ENCODE measurements at places on chromosomes 13 and 19.

DNA sequence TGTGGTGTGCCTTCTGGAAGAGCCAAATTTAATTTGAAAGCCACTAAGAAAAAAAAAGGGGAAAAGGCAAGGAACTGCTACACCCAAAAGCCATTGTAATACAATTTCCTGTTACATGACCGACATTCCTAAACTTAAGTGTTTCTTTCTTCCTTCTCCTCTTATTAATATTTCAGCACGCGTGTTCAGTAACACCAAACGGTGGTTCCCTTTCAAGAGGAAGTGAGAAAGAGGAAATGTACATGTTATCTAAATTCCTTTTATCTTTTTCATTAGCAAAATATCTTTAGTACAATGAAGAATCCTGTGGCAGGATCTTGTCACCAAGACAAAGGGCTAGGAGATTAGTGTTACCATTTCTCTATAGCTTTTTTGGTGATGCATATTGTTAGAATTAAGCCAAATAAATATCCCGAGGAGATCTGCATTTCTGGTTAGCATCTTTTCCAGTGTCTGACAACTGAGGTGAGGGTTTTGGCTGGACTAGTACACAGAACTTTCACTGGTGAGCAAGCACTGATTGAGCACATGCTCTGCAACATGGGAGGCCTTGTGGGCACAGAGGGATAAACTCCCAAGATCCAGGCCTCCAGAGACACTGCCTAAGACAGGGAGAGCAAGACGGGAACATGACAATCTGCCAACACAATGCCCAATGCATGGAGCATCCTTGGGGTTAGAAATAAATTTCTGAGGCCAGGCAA is 22.1 kb downstream of the LATS2 start:
- DNase-seq: no peak

DNA sequence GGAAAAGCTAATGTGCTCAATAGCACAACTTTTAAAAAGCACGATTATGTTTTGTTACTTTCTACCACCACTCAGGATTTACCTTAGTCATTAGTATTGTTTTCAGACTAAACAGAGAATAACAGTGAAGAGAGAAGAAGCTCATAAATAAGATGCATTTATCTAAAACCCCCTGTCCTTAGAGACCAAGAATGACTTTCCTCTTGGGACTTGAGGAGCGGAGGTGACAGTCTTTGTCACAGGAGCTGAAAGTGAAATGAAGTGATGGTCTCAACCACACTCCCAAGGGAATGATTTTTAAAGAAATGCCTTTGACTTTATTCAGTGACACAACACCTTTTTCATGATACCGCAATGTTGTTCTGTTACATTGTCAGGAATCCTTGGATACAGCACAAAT is 190.6 kb upstream of the NBEA start:
- DNase-seq: no peak

DNA sequence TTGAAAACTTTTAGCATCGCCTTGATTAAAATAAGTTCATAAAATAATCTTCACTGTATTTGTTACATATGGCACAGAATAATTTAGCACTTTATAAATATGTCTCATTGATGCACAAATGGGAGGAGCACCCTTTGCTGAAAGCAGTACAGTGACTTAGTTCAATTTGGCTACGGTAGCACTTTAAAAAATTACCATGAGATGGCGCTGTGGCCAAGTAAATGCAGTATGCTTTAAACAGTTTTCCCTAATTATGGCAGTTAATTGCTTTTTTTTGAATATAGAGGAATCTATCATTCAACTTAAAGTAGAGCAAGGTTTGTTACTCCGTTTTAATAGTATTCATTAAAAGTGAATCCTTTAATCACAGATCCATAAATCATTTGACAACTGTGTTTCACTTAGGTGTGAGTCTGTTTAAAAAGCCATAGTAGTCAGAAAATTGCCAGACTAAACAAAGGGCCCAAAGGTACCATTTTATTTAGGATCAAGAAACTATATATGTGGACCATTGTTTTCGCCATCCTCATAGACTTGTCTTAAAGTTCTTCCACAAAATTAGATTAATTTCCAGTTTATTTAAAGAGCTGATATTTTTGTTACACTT is 34.7 kb upstream of the ESD start:
- DNase-seq: peak; percentile 4

- no peak for DNase-seq
Measured at GRCh38 chr13:25169356-25169755, 2.7 kb downstream of the AMER2 start.

DNA sequence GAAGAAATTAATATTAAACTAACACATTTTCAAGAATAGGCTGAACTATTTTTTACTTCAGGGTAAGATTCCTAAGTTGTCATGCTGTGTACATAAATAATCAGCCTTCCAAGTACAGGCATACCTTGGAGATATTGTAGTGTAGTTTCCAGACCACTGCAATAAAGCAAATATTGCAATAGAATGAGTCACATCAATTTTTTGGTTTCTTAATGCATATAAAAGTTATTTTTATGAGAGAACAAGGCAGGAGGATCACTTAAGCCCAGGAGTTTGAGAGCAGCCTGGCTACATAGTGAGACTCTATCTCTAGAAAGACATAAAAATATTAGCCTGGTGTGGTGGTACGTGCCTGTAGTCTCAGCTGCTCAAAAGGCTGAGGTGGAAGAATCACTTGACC is 511.5 kb downstream of the UQCRFS1 start:
- DNase-seq: no peak

- no peak for DNase-seq
Measured at GRCh38 chr13:76852986-76853385, 33.2 kb downstream of the KCTD12 start.

DNA sequence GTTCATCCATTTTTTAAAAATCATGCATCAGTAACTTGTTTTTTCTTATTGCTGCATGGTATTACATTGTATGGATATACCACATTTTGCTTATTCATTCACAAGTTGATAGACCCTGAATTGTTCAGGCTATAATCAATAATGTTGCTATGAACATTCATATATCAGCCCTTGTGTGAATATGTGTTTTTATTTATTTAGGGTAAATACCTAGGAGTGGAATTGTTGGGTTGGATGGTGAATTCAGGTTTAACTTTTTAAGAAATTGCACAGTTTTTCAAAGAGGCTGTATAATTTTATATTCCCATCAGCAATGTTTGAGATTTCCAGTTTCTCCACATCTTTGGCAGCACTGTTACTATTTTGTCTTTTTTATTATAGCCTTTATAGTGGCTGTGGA is 82.1 kb downstream of the URI1 start:
- no peak for DNase-seq

GRCh38 chr13:75445717-75446499 is 36.1 kb downstream of the TBC1D4 start:
- DNase-seq: no peak

DNA sequence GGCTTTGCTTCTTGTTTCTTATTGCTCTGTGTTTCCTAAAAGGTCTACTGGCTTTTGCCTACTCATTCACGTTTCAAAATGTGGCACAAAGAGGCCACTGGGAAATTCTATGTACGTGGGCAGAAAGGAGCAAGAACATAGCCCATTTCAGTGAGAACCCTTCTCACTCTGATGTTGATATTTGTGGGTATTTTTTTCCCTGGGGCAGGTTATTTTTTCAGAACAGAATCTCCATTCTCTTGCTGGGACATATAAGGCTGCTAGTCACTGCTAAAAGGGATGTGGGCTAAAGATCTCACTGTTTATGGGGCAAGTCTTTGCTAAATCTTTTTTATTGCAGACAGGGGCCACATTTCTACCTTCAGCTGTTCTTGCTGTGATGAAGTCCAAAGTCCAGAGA is 27.1 kb downstream of the EDNRB start:
- DNase-seq: no peak

DNA sequence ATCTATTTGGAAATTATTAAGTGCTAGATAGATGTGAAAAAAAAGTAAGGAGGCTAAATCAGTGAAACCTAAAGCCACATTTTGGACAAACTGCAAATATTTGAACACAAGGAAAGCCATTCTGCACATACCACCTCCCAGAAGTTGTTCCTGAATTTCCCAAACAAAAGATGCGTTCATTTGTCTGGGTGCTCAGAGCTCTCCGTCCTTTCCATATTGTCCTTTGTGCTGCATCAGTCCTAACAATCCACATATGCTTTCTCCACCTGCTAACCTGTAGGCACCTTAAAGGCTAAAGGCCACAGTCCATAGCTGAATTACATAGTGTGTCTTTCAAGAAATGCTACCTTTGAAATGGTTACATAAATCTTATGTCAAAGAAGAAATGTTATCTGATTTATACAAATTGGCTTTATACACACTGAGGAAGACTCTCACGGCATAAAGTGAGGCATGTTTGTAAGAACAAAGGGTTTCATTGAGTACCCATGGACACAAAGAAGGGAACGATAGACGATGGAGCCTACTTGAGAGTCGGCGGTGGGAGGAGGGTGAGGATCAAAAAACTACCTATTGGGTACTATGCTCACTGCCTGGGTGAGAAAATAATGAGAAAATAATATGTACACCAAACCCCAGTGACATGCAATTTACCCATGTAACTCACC is 182.0 kb downstream of the RGCC start:
- DNase-seq: no peak

- no peak for DNase-seq
Measured at GRCh38 chr19:12767150-12767549, 8.2 kb downstream of the HOOK2 start.

DNA sequence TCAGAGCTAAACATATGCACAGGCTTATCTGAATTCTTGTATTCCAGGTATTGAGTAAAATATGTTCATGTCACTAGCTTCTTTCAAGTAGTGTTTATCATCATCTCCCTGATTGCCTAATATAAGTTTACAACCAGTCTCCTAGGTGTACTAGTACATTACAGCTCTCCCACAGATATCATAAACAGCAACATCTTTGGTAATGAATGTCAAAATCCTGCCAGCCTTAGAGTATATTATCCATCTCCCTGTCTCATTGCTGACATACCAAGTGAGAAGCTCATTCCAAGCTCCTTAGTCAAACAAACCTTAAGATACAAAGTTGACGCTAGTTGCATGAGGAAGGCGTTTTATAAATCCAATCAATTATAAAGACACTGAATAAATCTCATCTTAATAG is 689.1 kb upstream of the GPC6 start:
- DNase-seq: no peak

DNA sequence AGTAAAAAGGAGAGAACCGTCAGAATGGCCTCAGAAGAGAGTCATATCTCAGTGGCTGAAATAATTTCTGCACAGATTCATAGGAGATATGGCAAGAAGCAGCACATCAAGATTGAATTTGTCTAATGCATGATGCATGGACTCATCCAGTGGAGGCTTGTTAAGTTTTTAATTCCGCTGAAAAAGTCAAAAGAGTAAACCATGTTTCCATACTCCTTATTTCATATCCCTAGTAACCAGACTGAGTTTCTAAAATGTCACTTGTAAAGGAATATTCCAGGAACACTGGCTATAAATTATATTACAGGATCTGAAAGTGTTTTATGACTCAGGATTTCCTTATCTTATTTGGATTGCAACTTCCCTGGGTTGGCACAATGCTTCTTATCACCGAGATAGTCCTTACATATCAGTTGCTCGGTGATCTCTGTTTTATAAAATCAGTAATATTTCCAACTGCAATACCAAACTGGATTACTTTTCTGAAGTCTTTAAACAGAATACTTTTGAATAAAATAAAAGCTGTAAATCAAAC is 180.2 kb upstream of the TSC22D1 start:
- DNase-seq: no peak

DNA sequence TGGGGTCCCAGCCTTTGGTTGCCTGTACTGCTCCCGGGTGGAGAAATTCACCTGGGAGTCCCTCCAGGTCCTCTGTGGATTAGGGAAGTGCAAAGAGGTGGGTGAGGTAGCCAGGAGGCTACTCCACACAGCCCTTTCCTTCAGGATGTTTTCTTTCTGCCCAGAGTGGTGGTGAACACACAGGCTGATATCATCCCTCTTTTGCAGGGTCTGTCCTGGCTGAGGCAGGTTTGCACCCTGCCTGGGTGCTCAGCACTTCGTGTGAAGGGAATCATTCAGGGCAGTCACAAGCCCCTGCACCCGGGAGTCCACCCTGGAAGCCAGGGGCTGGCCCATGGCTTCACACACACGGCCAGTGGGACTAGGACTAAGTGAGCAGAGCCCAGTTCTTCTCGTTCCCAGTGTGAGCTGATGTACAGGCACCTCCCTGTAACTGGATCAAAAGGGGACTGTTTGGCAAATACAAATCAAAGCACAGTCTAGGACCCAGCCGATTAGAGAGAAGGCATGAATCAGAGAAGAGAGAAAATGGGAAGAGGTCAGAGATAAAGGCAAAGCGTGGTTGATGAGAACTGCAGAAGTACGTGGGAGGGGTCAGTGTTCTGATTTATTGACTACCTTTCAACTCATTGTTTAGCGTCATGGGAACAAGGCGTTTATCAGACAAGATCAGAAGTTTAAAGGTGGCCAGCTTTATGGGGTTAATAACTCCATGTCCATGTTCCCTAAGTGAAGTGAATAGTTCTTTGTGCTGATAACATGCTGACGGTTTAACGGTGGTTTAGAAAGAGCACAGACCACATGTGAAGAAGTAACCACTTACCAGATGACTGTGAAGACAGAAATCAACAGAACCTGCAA is 30.4 kb upstream of the SPATA13 start:
- no peak for DNase-seq
